Liver (tissue), 10 donors: ENCODE measurements at places on chromosomes 5 and 9.

DNA sequence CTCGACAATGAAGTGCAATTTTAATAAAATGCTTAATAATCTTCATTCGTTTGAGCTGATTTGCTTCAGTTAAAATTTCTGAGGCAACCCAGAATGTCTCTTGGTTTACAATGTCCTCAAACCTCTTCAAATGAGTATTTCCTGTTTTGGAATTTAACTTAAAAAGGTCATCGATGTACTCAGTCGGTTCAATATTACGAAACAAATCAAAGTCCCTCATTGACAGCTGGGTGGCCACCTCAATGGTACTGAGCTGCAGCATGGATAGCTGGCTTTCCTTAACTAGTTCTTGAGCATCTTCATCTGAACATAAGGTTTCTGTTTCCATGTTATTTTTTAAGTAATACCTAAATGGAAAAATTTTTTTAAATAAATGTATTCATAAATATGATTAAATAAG is 173.3 kb downstream of the RAPGEF6 start:
- no peak for DNase-seq

- DNase-seq, result no peak
Observed at GRCh38 chr5:139446956-139447779, 7.8 kb upstream of the DNAJC18 start.

DNA sequence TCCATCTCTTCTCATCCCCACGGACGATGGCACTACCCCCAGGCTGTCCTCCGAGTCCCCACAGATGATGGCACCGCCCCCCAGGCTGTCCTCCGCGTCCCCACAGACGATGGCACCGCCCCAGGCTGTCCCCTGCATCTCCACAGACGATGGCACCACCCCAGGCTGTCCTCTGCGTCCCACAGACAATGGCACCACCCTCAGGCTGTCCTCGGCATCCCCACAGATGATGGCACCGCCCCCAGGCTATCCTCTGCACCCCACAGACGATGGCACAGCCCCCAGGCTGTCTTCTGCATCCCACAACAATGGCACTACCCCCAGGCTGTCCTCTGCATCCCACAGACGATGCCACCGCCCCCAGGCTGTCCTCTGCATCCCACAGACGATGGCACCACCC is 57.4 kb upstream of the PTCH1 start:
- no peak for DNase-seq

DNA sequence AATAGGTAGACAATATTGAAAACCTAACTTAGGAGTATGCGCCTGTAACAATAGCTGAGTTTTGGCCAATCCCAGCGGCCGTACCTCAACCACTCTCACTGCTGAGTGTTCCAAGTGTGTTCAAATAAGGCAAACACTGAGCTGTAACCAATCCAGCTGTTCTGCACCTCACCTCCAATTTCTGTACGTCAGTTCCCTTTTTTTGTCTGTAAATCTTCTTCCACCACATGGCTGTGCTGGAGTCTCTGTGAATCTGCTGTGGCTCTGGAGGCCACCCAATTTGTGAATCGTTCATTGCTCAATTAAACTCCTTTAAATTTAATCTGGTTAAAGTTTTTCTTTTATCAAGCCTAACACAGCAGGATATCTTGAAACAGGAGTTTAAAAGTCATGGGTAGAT is 116.3 kb downstream of the SLC28A3 start:
- no peak for DNase-seq

DNA sequence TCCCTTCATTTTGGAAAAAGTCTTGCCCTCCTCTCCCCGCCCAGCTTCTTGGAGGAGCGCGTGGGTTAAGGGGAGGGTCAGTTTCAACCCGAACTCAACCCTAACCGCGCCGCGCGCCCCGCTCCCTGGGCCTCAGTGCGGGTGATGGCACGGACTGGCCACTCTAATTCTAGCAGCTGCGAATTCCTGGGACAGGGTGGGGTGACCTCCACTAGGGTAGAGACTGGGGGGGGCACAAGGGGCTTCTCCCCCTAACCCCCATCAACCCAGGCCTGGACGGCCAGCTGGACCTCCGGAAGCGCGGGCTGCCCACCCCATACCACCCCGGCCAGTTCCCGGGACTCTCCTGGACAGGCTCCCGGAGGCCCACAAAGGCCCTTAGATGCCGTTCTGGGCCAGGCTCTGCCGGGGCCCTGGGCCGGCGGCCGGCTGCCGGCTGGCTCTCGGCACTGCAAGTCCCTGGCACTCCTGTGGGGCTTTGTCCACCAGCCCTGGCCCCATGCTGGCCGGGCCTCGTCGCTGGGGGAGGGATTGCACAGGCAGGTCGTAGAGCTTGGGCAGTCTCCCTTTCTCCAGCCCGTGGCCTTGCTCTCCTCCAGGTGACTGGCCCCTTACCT is 7.2 kb upstream of the PSD2 start:
- no peak for DNase-seq

DNA sequence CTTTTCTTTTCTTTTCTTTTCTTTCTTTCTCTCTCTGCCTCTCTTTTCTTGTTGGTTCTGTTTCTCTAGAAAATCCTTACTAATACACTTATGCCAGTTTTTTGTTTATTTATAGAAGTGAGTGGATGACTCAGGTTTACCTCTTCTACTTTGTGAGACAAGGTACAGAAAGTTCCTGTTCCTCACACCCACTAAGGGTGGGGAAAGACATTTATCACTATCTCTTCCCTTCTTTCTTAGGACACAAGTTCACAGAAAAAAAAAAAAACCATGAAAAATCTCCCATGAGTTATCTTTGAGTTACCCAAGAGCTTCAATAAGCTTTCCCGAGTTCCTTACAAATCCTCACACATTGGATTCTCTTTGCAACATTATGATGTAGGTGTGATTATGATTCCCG is 60.9 kb upstream of the CD180 start:
- no peak for DNase-seq

- no peak for DNase-seq
Observed at GRCh38 chr5:122507581-122507980, 195.5 kb downstream of the SNCAIP start.

DNA sequence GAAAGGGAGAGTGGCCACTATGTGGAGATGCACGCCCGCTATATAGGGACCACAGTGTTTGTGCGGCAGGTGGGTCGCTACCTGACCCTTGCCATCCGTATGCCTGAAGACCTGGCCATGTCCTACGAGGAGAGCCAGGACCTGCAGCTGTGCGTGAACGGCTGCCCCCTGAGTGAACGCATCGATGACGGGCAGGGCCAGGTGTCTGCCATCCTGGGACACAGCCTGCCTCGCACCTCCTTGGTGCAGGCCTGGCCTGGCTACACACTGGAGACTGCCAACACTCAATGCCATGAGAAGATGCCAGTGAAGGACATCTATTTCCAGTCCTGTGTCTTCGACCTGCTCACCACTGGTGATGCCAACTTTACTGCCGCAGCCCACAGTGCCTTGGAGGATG is 19.8 kb downstream of the RGMB start:
- no peak for DNase-seq

DNA sequence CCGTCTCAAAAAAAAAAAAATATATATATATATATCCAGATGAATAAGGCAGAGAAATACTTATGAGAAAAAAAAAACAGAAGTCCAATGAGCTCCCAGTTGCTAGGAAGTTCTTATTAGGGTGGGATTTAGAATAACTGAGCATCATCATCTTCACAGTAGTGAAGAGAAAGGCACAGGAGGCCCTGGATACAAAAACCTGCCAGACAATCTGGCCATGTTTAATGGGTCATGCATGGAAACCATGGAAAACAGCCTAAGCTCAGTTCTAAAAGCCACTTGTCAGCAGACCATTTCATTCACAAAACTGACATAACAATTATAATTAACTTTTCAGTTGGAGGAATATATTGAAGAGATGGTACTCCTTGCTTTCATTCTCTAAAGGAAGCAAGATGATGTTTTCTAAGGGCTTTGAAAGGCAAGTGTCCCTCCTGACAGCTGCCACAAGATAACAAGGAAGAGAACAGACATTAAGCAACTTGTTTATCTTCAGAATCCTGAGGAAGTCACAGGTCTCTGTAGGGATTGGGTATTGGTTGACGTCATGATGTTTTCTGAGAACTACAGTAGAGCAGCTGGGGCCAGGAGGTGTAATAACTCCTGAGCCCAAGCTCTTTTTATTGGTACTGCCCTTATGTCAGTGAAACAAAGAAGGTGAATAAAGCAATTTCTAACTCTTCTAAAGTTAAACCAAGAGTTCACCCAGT is 463.1 kb downstream of the DMAC1 start:
- no peak for DNase-seq

DNA sequence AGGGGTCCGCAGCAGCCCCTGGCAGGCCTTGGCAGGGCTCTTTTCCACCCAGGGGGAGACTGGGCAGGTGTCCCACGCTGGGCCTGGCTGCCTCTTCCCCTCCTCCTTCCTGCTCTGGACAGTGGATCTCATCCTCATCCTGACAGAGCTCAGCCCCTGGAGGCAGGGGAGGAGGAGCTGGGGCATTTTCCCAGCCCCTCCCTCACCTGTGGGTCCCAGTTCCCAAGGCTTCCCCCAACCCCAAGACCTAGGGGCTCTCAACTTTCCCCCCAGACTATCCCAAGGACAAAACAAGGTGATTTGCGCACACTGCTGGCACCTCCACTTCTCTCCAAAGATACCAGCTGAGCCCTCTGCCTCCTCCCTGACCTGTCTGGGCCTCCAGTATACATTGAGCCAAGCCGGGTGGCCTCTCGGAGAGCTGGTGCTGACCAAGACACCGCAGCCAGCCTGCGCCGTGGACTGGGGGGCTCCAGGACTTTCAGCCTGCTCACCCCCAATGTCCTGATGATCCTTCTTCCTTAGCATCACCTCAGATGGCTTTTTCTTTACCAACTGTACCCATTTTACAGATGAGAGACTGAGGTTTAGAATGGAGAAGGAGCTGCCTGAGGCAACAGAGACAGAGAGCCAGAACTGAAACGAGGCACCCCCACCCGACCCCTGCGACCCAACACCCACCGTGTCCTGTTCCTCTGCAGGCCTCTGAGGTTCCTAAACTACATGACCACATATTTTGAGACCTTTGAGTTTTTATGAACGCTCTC is 126.6 kb downstream of the BARX1 start:
- no peak for DNase-seq

DNA sequence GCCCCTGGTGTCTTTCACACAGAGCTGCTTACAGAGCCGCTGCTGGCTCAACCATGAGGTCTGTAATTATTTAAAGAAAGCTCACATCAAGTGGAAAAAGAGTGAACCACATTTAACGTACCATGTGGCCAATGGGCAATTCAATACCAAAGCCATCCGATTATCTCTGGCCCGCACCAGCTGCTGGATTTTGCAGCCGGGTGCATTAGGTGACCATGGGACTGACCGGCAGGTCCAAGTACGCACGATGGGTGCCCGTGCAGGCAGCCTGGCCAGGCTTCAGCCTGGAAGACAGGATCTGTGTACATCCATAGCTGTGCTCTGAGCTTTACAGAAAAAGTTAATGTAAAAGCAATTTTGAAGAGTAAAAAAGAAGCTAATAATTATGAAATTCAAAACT is 20.5 kb downstream of the PPARGC1B start:
- no peak for DNase-seq

DNA sequence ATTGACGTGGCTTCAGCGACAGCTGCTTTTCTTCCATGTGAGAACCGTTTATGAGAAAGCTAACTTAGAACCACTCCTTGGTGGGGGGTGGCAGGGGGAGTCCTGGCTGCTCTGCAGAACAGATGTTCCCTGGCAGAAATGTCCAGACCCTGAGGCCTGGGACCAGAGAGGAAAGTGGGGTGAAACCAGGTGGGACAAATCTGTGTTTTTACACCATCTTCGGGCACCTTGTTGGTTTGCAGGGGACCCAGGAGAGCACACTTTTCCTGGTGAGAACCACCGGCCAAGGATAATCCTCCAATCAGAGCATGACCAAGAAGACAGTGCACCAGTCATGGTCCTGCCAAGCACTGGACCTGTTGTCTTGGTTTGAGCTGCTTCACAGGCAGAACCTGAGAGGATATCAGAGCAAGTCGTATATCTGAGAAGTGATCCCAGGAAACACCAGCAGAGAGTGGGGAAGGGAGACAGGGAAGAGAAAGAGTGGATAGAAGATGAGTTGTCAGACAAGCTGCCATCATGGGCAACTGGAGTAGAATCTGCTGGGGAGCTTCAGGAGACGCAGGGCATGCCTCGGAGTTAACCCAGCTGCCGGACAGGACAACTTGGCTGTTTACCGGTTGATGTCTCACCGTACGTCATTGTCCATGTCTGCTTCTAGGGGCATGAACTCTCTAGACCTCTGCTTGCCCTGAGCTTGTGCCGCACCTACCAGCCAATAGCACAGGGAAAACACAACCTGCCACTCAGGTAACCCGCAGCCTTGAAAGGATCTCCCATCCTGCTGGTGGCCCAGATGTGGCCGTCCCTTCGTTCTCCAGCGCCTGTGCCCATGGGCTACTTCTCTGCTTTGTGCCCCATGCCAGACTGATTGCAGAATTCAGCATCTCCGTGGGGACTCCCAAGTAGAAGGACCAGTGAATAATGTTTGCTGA is 178.4 kb upstream of the MVB12B start:
- peak; percentile 10 for DNase-seq

- DNase-seq, result no peak
Observed at GRCh38 chr5:129718471-129719090, 29.3 kb upstream of the MINAR2 start.

GRCh38 chr5:179407191-179408175 is 62.2 kb upstream of the ADAMTS2 start:
- DNase-seq, result peak; percentile 17

DNA sequence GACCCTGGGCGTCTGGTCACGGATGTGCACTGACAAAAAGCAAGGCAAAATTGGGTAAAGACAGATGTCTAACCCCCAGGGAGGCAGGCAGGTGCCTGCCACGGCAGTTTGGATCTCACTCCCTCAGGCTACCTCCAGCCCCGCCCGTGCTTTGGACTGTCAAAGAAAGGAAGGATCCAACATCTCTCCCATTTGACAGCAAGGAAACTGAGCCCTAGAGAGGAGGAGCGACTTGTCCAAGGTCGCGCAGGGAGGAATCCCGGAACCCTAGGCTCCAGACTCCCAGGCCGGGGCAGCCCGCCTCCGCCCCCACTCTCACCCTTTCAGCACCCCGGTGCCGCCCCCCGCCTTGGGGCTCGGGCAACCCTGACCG is 376 bp downstream of the GOLGA1 start:
- DNase-seq, result no peak

GRCh38 chr5:172334641-172335040 is 51.1 kb upstream of the UBTD2 start:
- DNase-seq, result no peak

GRCh38 chr9:97853844-97854695 is 1.0 kb downstream of the FOXE1 start:
- DNase-seq, result peak; percentile 33

- DNase-seq, result peak; percentile 22
Observed at GRCh38 chr9:114006931-114007691, 71.0 kb downstream of the AMBP start.

- no peak for DNase-seq
Observed at GRCh38 chr5:54944364-54944763, 41.0 kb downstream of the ESM1 start.

GRCh38 chr5:139652788-139653241 is 4.7 kb downstream of the CXXC5 start:
- DNase-seq, result no peak
